ENCODE measurements at places on chromosomes 5 and 9.

DNA sequence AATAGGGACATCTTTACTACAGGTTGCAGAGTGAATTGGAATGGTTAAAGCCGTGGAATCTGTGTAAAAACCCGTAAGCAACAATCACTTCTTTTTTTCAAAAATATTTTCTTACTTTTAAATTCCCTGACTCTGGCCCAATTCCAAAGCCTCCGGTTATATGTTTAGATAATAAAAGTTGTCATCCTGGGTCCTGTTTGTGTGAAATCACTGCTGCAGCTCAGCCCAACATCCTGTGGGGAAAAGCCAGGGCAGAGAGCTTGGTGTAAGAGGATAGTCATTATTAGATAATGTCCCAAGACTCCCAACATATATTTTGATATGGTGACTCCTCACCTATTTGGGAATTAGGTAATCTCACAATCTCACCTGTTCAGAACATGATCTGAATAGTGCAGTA lies 586.0 kb upstream of the BRINP1 start:
- DNase-seq, result no peak

DNA sequence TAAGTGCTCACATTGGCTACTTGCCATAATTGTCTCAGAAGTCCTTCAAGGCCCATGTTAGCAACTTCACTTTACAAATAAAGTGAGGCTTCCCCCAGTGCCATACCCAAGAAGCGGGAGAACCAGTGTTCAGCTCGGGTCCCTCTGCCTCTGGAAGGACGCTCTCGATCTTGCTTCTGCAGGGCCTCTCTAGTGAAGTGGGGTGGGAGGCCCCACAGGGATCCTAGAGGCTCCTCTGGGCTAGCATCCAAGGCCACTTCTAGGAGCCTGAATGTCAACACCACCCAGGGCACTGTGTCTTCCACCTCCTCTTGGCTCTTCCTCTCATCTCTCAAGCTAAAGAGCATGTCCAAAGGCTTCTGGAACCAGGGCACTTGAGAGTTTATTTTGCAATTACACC lies 282.5 kb downstream of the GADD45G start:
- DNase-seq, result no peak

GRCh38 chr9:133333566-133333965 lies 2.4 kb downstream of the SURF6 start:
- no peak for DNase-seq

DNA sequence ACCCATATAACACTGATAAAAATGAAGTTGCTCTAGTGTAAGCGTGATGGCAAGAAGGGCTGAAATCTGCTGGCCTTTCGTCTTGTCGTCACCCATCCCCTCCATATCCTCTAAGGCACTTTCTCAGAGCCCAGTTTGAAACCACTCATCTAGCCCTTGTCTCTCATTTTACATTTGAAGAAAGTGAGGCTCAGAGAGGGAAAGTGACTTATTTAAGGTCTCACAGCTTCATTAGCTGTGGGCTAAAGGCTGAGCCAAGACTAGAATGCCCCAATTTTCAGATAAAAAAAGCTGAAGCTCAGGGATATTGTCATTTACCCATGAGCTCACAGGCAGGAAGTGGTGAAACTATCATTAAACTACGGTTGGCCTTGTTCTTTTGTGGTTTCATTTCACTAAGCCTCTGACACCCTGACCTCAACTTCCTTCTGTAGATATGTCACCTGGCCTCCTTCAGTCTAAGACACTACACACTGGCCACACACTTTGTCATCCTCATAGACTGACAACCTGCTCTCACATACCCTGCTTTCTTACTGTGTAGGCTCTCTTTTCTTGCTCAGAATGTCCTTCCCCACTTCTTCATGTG lies 176.7 kb upstream of the DMAC1 start:
- peak; percentile 40 for DNase-seq

DNA sequence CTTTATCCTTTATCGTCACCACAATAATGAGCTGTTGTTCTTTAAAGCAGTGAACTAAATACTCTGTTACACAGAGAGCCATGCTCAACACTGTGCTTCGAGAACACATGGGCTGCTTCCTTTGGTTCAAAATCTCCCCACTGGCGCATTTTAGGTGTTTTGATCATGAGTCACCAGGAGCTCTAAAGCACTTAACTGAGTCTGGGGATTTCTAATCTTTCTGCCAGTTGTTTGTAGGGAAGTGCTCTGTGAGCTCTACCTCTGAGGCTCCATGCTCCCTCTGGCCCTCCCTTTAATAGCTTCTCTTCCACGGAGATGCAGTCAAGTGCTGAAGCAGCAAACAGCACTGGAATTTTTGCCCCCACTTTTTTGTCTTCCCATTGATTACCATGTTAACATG lies 17.0 kb downstream of the ERAP2 start:
- no peak for DNase-seq

- DNase-seq, result no peak
Measured at GRCh38 chr5:74632947-74633356, 7.6 kb downstream of the ENC1 start.

DNA sequence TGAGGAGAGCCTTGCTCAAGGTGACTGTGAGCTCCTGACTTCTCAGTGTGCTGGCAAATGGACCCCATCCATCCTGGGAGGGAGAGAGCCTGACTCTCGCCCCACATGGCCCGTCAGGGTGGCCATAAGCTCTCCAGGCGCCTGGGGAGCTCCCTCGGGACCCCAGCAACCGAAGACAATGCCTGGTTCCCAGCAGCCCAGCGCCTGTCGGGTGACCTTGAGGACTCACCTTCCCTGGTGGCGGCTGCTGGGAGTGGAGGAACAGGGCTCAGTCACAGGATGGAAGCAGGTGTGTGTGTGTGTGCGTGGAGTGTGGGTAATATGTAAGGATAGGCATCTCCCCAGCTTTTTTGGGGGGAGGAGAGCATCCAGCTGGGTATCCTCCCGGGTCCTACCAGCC lies 190.3 kb downstream of the MELK start:
- DNase-seq, result no peak

GRCh38 chr5:107277485-107278125 lies 393.1 kb downstream of the EFNA5 start:
- no peak for DNase-seq

- no peak for DNase-seq
Measured at GRCh38 chr9:91269907-91270491, 91.7 kb downstream of the AUH start.

DNA sequence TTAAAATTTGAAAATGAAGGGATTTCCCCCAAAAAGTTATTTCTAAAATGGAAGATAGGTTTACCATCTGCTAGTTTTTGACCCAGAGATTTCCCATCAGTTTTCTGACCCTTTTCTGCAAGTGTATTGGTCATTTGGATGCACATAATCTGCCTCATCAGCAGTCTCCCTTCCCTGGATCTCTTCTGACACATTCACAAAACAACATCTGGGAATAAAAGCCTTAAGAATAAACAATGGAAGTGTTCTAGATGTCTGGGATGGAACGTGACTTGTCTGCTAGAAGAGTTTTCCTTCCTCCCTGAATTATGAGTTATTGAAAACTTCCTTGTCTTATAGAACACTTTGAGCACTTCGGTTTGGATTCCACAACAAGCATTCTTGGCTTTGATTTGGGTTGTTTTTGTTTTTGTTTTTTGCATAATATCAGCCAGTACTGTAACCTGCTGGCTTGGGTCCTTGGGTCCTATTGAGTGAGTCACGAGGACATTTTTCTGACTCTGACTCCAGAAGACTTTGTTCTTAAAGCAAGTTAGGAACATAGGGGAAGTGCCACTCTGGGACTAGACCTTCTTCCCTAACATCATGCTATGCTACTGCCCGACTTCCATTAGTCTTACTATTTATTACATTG lies 18.2 kb upstream of the ESM1 start:
- DNase-seq, result no peak

- DNase-seq, result peak; percentile 55
Measured at GRCh38 chr9:133701981-133702797, 36.0 kb downstream of the SARDH start.

- no peak for DNase-seq
Measured at GRCh38 chr5:91491229-91491628, 108.1 kb upstream of the ARRDC3 start.

DNA sequence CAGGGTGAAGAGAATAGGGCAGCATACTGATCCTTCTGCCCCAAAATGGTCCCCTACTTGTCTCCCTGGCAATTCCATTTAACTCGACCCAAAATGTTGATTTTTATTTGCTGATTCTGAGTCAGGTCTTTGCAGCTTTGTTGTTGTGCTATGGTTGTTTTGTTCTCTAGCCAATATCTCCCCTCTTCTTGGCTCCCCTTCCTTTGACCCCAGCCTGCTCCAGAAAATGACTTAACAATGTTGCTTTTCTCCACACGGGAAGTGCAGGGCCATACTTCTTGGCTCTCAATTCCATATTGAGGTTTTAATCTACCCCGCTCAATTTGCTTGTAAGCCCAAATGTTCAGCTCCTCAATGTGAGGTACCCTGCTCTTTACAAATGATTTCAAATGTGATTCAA lies 330.0 kb downstream of the RASEF start:
- DNase-seq, result no peak

- DNase-seq, result no peak
Measured at GRCh38 chr5:89457411-89458331, 574.7 kb upstream of the MEF2C start.

GRCh38 chr9:113653746-113654604 lies 190.4 kb downstream of the RGS3 start:
- no peak for DNase-seq

- no peak for DNase-seq
Measured at GRCh38 chr5:120564013-120564412, 99.9 kb downstream of the PRR16 start.

- DNase-seq, result no peak
Measured at GRCh38 chr9:97517331-97518089, 16.0 kb downstream of the TMOD1 start.

GRCh38 chr5:150461231-150461630 lies 11.7 kb upstream of the RPS14 start:
- DNase-seq, result no peak

GRCh38 chr5:2997179-2997578 lies 245.7 kb upstream of the IRX2 start:
- DNase-seq, result no peak

DNA sequence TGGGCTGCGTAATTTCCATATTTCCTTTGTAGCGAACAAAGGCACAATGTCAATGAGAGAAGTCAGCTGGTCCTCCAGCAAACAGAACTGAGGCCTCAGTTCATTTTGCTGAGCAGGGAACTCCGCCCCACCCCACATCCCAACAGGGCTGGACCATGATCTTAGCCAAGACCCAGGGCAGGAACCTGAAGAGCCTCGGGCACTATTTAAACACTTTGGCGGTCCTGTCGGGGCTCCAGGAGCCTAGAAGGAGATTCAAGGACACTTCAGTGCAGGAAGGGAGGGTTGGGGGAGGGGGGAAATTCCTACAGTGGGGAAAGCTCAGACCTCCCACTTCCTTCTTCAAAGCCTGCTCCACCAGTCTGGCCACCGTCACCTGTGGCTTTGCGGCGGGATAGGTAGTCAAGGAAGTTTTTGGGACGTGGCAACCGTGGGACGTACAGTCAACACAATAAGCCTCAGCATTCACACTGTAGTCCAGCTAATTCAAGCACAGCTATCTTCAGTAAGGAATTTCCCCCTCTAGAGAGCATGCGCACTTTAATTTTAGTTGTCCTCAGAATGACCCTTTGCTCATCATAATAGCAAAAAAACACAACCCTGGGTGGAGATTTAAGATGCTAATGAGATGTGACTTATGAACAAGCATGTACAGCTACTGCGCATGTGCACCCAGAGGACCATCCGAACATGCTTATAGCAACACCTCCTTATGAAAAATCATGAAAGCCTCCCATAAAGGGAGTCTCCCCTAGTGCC lies 30.9 kb downstream of the S1PR3 start:
- no peak for DNase-seq

GRCh38 chr5:141349917-141350619 lies at the start of gene PCDHGB1:
TSS of gene PCDHGB1 (plus strand) at chr5:141350099. CDS start at chr5:141350261, 162 bp downstream.
- DNase-seq, result peak; percentile 16
